Neural crest cell (in vitro differentiated cells): ENCODE measurements at places on chromosomes 4 and X.

DNA sequence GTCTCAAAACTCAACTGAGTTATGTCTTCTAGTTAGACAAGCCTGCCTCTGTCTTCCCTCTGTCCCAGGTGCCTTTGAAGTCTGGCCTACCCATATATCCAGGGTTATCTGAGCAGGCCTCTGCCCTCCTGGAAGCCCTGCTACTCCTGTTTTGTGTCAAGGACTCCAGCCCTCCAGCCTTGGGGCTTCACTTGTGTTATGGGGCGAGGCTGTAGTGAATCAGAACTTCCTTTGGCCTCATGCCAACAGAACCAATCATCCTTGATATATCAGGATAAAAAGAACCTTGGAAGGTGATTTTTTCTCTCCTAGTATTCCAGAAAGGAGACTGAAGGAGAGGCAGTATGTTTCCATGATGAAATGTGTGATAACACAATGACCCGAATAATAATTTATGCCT is 8.9 kb upstream of the ADGRG4 start:
- no peak for DNase-seq

GRCh38 chr4:67712650-67713528 is 11.9 kb upstream of the UBA6 start:
- DNase-seq: no peak

- DNase-seq: no peak
These were observed 78.1 kb upstream of the GPC4 start for GRCh38 chrX:133493366-133493765.

DNA sequence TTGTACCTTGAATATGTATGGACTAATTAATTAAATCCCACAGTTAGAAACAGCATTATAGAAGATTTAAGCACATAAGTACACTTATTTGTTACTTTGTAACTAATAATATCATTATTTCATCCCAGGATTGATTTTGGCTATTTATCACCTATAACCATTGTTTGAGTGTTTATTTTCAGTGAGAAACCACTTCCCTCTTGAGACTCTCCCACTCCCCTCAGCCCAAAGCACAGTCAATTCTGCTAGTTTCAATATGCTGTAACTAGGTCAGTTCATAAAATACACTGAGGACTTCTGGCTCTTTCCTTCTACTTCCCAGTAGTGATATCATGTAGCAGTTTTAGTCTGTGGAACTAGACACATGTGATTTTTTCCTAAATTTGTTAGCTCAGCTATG is 16.3 kb downstream of the OFD1 start:
- DNase-seq: no peak

DNA sequence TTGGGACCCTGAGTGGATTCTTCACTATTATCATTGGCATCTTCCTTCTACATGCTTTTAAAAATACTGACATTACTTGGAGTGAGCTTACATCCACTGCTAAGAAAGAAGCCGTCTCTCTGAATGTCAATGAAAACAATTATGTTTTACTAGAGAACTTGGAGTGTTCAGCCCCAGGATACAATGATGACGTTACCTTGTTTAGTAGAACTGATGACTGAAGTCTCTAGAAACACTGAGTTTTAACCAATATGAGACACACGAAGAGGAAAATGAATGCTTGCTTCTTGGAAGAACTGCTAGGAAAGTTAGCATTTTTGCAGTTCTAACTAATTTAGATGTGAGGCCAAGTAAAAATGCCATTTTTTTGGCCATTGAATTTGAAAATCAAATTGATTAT is 19.4 kb downstream of the NIPAL1 start:
- no peak for DNase-seq

- no peak for DNase-seq
These were observed 66.8 kb upstream of the RBPJ start for GRCh38 chr4:26253968-26254367.

- no peak for DNase-seq
These were observed 26.7 kb upstream of the ING2 start for GRCh38 chr4:183478123-183478522.

- no peak for DNase-seq
These were observed 70.5 kb downstream of the HADH start for GRCh38 chr4:108060164-108060563.

- no peak for DNase-seq
These were observed 142.3 kb upstream of the F9 start for GRCh38 chrX:139388254-139388653.

- no peak for DNase-seq
These were observed 68.9 kb downstream of the HTRA3 start for GRCh38 chr4:8338351-8338961.

DNA sequence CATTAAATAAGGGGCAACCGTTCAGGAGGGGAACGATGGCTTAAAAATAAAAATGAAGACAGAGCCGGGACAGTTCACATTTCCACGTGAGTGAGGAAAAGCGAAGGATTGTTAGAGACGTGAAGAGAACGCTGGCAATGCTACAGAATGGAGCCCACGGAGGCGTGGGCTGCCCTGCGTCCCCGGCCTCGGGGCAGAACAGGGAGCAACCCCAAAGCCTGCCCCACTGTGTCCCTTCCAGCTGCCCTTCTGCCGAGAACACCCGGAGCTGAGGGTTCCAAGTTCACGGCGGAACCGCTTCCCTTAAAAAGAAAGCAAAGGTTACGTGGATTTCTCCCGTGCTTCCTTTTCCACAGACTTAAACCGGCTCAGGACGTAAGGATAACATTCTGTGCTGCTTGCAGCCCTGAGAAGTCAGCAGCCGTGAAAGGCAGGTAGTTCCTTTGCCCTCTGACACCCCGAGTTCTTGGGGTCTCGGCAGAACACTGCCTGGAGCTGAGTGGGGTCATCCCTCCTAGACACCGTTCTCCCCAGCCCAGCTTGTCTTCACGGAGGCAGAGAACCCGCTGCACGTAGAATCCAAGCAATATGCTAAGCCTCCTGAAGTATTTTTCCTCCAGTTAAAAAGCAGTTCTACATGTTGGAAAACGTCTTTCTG is 14.2 kb downstream of the DHRSX start:
- DNase-seq: no peak

GRCh38 chr4:5027346-5027745 is 8.1 kb upstream of the CYTL1 start:
- no peak for DNase-seq

- DNase-seq: no peak
These were observed 53.1 kb downstream of the RASGEF1B start for GRCh38 chr4:81418572-81418971.

DNA sequence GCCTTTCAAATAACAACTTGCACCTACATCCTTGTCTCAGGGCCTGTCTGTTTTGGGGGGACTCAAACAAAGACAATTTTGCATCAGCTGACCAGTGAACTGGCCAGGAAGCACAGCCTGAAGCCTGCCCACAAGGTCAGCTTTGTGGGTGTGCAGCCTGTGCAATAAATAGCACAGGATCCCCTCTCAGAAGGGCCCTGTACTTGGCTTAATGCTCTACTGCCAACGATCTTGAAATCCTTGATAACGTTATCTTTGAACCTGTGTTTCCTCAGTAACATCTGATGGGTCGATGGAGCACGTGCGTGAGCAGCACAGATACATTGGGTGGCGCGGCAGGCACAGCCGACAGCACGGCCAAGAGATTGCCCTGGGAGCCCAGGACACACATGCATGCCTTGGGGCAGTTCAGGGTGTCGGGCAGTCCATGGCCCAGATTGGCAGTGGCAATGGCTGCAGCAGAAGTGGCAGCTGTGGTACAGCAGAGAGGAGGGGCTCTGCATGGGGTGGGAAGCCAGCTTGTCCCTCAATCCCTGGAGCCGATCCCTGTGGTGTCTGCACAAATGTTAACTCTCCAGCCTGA is 58.8 kb upstream of the ATP6AP2 start:
- DNase-seq: no peak

- no peak for DNase-seq
These were observed 10.3 kb downstream of the ARHGAP6 start for GRCh38 chrX:11655282-11656015.
